ENCODE measurements at places on chromosomes 13 and 19.

DNA sequence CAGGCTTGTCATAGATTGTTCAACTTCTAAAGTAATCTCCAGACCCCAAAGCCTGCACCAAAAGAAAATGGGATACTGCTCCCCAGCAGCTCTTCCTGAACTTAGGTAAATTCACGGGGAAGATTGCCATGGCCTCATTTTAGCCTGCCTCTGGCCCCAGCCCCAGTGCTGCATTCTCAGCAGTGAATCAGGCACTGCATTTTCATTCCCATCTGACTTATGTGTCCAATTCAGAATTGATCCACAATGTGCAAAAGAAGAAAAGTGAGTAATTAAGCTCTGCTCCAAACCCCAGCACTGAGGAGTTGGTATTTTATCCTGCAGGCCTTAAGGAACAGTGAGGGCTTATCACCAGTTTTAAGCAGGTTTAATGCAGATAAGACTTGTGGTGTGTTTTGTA is 176.4 kb downstream of the KCTD12 start:
- no peaks in the 10 kb centered on the region for H3K36me3 ChIP-seq
- no peak overlapping the region for H3K4me3 ChIP-seq
- H3K27ac ChIP-seq, result no peak overlapping the region
- DNase-seq, result no peak
- H3K4me1 ChIP-seq, result no peaks in the 10 kb centered on the region

GRCh38 chr13:83085186-83085900 is 796.9 kb downstream of the SLITRK1 start:
- no peaks in the 10 kb centered on the region for H3K36me3 ChIP-seq
- H3K27me3 ChIP-seq, result no peaks in the 10 kb centered on the region
- H3K4me1 ChIP-seq, result no peaks in the 10 kb centered on the region
- DNase-seq, result no peak

- H3K4me1 ChIP-seq, result no peaks in the 10 kb centered on the region
- DNase-seq, result no peak
- no peak overlapping the region for H3K4me3 ChIP-seq
- H3K27ac ChIP-seq, result no peak overlapping the region
- no peaks in the 10 kb centered on the region for H3K36me3 ChIP-seq
Measured at GRCh38 chr19:56917998-56918397, 77.5 kb upstream of the PEG3 start.

- DNase-seq, result no peak
- no peaks in the 10 kb centered on the region for H3K4me1 ChIP-seq
- H3K27ac ChIP-seq, result no peak overlapping the region
- H3K36me3 ChIP-seq, result no peaks in the 10 kb centered on the region
- H3K27me3 ChIP-seq, result no peaks in the 10 kb centered on the region
- no peak overlapping the region for H3K4me3 ChIP-seq
Measured at GRCh38 chr13:102333320-102334198, 68.3 kb downstream of the FGF14 start.

DNA sequence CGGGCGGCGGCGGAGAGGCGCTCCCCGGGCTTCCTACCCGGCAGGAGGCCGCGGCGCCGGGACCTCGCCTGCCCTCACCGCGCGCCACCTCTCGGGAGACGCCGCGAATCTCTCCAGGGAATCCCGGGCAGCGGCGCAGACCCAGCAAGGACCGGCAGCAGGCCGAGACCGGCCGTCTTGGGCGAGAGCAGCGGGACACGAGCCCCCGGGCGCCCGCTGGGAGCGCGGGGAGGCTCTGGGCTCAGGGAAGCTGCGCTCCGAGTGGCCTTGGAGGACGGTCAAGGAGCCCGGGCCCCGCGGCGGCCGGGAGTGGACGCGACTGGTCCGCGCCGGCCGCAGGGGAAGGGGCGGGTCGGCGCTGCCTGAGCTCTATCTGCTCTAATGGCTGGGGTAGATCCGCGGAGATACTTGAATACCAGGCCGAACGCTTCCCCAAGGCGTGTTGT is 14.7 kb downstream of the CDX2 start:
- no peaks in the 10 kb centered on the region for H3K36me3 ChIP-seq
- H3K4me1 ChIP-seq, result peaks cover 15% of the 10 kb centered on the region
- DNase-seq, result no peak
- H3K27ac ChIP-seq, result no peak overlapping the region
- H3K4me3 ChIP-seq, result peak overlapping the region; percentile 21

DNA sequence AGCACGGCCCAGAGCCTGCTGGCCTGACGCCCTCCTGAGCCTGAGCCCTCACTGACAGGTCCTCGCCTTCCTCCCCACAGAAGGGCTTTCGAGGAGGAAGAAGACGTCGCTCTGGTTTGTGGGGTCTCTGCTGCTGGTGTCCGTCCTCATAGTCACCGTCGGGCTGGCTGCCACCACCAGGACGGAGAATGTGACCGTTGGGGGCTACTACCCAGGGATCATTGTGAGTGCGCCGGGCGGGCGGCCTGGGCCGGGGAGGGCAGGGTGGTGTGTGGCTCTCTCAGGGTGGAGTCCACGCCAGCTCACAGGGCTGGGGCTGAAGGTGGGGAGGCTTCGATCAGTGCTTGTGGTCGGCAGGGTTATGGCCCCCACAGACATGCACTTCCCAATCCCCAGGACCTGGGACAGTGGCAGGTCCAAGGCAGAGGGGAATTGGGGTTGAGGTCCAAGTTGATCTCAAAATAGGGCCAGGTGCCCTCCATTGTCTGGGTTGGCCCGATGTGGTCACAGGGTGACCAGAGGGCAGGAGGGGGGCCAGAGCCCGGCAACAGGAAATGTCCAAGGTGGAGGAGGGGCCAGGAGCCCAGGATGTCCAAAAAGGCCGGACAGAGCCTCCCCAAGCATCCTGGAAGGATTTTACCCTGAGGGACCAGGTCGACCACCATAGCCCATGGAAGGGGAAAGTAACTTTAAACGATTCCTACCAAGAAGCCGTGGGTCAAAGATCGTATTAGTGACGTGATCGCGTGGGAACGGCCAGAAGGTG is 7.2 kb downstream of the TMEM255B start:
- no peak overlapping the region for H3K27ac ChIP-seq
- H3K4me1 ChIP-seq, result no peaks in the 10 kb centered on the region
- no peaks in the 10 kb centered on the region for H3K36me3 ChIP-seq
- H3K27me3 ChIP-seq, result no peaks in the 10 kb centered on the region

DNA sequence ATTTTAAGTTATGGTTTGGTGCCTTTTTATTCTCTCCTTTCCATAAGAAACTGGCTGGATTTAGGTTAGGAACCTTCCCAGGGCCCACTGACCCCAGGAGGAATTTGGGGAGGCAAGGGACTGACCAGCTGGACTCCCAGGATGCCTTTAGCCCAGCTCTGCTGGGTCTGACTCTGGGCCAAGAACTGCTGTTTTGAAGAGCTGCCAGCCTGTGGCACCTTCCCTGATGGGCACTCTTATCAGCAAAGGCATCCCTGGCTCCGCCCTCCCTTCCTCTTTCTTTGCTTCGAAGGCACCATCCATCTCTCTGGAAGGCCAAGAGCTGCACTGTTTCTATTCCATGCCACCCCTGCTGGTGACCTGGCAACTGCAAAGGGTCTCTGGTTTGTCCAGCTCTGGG is 174.7 kb downstream of the POU4F1 start:
- no peaks in the 10 kb centered on the region for H3K27me3 ChIP-seq
- H3K4me3 ChIP-seq, result no peak overlapping the region
- DNase-seq, result no peak
- H3K4me1 ChIP-seq, result no peaks in the 10 kb centered on the region
- H3K36me3 ChIP-seq, result no peaks in the 10 kb centered on the region
- H3K27ac ChIP-seq, result no peak overlapping the region

DNA sequence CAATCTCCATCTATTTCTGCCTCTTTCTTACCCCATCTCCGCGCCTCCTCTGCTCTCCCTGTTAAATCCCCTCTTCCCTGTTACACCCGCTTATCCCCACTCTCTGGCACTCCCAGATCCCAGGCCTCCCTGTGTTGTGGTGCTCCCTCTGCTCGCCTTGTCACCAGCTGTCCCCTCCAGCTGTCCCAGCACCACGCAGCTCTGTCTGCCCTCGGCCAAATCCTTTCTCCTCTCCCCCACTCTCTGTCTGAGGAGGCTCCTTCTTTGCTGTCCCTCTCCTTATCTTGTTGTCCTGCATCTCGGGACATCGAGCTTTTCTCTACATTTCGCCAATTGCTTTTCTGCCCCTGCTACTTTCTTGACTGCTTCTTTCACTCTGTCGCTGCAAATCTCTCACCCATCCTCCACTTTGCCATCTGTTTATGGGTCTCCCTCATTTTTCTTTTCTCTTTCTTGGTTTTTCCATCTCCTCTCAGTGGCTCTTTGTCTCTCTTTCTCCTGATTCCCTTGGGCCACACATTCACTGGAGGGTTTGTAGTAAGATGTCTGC is 941 bp downstream of the ZNF160 start:
- H3K27ac ChIP-seq, result peak overlapping the region; percentile 95
- peak overlapping the region; percentile 95 for H3K4me3 ChIP-seq
- no peak for DNase-seq
- H3K4me1 ChIP-seq, result peaks cover 35% of the 10 kb centered on the region
- H3K27me3 ChIP-seq, result no peaks in the 10 kb centered on the region
- no peaks in the 10 kb centered on the region for H3K36me3 ChIP-seq

GRCh38 chr13:82647540-82647939 is 1234.7 kb downstream of the SLITRK1 start:
- no peaks in the 10 kb centered on the region for H3K27me3 ChIP-seq
- no peaks in the 10 kb centered on the region for H3K4me1 ChIP-seq
- DNase-seq, result no peak
- no peak overlapping the region for H3K4me3 ChIP-seq
- H3K27ac ChIP-seq, result no peak overlapping the region

DNA sequence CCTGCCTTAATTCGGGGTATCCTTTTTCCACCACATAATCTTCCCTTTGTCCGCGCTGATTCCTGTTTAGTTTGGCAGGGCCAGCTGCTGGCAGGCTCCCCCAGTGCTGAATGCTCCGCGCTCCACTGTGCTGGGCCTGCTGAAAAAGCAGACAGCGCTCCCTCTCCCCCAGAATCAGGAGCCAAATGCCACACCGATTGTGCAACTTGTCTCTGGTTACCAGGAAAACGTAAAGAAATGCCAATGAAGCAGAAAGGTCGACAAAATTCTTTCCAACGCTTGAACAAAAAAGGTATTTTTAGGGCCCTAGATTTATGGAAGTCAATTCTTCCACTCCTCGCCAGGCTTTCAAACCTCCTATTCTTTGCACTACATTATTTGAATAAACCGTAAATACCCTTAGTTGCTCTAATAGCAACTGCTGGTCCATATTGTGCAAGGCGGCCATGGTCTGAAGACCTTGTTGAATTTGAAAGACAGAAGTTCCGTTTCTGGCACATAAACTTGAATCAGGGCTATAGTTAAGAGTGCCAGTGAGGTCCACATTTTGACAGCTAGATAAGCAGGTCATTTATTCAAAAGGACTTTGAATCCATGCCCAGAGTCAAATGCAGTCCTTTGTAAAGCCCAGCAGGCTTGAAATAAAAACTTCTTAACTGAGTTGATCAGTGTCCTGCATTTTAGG is 206.7 kb upstream of the RFC3 start:
- H3K4me1 ChIP-seq, result peaks cover 31% of the 10 kb centered on the region
- H3K27ac ChIP-seq, result peak overlapping the region; percentile 86
- no peaks in the 10 kb centered on the region for H3K36me3 ChIP-seq
- H3K4me3 ChIP-seq, result peak overlapping the region; percentile 7

GRCh38 chr19:11356676-11357550 is 1.7 kb downstream of the PLPPR2 start:
- no peak for DNase-seq
- peaks cover 2% of the 10 kb centered on the region for H3K36me3 ChIP-seq
- no peak overlapping the region for H3K4me3 ChIP-seq
- H3K27ac ChIP-seq, result no peak overlapping the region
- H3K27me3 ChIP-seq, result no peaks in the 10 kb centered on the region
- no peaks in the 10 kb centered on the region for H3K4me1 ChIP-seq

Data from right atrium auricular region (tissue), 2 donors.